ENCODE measurements at places on chromosomes 5 and 9.

DNA sequence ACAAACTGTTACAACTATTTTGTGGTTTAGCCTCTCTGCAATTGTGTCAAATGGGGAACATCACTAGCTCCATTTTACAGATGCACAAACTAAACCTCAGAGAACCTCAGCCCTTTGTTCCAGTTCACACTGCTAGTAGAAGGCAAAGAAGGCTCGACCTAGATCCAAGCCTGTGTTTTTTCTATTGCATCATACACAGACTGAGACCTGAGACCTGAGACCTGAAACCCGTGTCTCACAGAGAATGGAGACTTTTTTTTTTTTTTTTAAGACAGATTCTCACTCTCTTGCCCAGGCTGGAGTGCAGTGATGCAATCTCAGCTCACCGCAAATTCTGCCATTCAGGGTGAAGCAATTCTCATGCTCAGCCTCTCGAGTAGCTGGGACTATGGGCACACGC, 120.8 kb downstream of the GALNT10 start:
- DNase-seq, result no peak

- DNase-seq, result no peak
Measured at GRCh38 chr9:6758248-6758497, 400 bp downstream of the KDM4C start.

DNA sequence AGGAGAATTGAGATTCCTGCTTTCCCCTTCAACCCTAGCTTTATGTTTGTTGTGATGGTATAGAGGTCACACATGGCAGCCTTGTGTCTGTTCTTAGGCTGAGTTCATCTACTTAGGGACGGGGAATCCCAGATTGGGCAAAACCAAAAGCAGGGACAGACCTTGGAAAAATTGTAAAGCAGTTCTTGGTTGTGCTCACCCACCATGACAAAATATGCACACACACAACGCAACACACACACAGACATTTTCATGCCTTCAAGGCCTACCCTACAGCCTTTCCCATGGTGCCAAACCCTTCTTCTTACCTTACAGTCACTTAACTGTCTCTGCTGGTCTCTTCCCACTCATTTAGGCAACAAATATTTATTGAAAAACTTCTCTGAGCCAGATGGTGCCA, 14.8 kb downstream of the PCDHGC5 start:
- DNase-seq, result no peak

DNA sequence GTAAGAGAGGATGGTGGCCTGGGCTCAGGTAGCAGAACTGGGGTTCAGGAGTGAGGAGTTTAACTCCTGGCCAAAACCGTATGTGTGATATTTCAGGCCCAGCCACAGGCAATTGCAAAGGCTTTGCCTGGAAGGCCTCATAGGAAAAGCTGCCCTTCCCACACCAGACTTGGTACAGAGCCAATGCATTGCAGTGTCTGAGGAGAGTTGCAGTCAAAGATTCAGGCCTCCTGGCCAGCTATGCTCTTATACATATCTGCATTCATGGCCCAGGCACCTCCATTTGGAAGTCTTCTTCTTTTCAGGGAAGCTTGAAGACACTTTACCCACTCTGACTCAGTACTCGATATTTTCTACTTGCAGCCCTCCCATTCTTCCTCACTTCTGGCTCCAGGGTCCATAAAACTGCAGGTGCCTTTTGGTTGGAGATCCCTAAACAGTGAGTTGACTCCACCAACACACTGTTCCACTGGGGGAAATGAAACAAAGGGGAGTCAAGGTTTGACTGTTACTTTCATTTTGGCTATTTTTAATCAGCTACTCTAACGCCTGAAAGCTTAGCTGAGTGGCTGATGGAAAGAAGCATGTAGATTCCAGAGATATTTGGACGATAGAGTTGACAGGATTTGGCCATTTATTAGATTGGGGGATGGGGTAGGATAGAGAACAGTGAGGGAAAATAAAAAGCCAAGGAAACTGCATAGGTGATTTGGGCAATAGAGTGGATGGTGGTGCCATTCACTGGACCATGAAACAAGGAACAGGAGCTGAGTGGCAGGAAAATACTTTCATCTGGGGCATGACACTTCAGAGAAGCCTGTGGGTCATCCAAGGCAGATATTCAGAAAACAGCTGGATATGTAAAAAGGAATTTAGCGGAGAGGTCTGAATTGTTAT, 30.6 kb upstream of the IL33 start:
- no peak for DNase-seq

- no peak for DNase-seq
Measured at GRCh38 chr9:99732715-99733114, 89.0 kb upstream of the NR4A3 start.

GRCh38 chr5:150263801-150264621, 25.6 kb downstream of the CAMK2A start:
- DNase-seq, result no peak

DNA sequence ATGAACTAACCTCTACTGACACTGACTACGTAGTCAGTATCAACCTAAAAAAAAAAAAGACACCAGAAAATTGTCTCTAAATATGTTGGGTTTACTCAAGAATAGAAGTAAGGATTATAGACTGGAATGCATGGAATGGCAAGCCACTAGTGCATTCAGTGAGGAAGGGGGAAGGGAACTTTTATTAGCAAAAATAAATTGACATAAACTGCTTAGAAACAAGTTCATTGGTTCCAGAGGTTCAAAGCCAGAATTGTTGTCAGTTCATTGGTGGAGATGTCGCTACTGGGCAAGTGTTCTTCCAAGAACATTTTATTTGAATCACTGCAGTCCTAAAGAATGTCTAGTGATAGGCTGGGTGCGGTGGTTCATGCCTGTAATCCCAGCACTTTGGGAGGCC, 26.1 kb upstream of the AOPEP start:
- DNase-seq, result no peak

DNA sequence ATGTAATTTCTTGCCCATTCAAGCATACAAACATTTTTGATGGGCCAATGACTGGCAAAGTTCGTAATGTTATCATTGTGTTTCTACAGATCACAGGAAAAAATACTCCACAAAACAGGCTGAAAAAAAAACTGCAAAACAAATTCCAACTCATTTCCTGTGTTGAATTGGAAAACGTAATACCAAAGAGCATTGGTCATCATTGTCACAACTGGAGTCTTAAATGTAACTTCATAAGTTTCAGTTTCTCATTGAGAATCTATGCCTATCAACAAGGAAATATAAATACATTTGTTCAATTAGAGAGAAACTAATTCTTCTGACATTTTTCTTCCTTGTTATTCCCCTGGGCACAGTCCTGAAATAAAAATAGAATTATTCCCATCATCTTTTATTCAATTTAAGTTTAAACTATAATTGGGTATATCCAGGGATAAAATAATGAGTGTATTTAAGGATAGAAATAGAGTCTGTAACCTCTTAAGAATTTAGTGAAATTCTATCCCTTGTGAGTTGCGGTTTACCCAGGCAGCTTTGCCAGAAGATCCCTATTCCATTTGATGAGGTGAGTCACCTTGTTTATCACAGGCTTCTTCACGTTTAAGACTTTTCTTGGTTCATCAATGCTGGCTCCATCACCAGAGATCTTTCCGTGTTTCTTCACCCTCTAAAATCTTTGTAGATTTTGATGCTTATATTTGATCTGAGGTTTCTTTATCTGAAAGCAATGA, 112.7 kb upstream of the ITGA1 start:
- no peak for DNase-seq

GRCh38 chr5:96256795-96257470, 176.1 kb downstream of the PCSK1 start:
- DNase-seq, result no peak

DNA sequence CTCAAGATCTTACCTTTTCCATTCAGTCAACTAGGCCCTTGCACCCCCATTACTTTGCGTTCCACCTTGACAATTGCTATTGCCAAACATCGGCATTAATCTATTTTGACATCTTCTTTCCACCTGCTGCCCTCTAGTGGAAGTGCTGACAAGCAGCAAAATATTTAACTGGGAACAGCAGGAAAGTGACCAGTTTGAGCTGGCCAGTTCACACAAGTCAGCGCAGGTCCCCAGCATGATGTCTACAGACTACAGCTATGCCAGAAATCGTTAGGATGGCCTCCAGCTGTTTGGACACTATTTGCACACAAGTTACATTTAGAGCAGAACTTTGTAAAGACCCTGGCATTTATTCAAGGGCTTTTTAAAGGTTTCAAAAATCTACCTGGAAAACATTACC, 160.1 kb downstream of the GHR start:
- DNase-seq, result peak; percentile 5

DNA sequence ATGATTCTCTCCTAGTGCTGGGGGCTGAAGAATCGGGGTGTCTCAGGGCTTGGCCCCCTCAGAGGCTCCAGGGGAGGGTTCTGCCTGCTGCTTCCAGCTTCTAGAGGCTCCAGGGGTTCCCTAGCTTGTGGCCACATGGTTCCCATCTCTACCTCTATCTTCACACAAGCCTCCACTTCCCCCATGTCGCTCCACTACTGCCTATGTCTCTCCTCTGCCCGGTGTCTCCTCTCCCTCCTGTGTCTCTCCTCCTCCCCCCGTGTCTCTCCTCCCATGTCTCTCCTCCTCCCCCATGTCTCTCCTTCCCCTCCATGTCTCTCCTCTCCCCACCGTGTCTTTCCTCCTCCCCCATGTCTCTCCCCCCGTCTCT, 12.2 kb upstream of the RNU6ATAC start:
- DNase-seq, result no peak

- no peak for DNase-seq
Measured at GRCh38 chr5:89584339-89584956, 701.5 kb upstream of the MEF2C start.

- no peak for DNase-seq
Measured at GRCh38 chr5:388266-389196, 54.4 kb upstream of the EXOC3 start.

- no peak for DNase-seq
Measured at GRCh38 chr5:134647750-134648424, 698 bp upstream of the SEC24A start.

DNA sequence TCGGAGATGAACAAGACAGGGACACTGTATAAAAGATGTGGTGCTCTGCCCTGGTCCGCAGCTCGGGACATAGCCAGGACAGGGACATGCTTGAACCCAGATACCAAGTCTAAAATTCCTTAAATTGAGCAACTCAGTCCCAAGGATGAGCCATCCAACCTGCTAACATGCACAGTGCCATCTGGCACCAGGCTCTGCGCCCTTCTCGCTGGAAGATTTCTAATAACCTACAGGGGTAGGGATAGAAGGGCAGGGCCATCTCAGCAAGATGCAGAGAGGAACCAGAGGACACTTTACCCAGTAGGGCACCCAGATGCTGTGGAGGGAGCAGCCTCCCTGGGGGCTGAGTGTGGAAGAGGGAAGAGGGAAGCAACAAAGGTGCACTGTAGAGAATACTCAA, 60.1 kb downstream of the SEMA4D start:
- DNase-seq, result no peak

- no peak for DNase-seq
Measured at GRCh38 chr5:93428868-93429267, 152.2 kb downstream of the NR2F1-AS1 start.

DNA sequence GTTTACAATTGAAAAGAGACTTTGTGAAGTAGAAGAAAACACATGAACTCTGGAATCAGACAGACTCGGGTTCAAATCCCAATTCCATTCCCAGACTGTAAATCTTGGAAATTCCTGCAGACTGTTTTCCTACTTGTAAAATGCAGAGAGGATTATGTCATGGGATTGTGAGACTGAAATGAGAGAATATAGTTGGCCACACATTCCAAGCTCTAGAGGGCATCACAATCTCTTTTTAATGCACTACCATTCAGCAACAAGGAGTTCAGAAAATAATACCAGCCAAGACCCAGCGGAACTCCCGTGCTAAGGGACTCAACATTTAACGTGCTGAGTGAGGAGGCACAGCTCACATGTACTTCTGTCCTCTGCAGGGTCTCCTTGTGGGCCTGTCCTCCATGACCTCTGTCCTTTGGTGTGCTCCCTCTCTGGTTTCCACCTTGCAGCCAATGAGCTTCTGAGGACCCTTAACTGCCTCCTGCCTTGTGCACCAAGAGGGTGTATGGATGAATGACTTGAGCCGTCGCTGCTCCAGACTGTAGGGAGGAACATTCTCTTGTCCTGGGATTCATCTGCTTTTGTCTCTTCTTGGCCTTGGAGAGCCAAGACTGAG, 263.5 kb downstream of the NTRK2 start:
- DNase-seq, result no peak

DNA sequence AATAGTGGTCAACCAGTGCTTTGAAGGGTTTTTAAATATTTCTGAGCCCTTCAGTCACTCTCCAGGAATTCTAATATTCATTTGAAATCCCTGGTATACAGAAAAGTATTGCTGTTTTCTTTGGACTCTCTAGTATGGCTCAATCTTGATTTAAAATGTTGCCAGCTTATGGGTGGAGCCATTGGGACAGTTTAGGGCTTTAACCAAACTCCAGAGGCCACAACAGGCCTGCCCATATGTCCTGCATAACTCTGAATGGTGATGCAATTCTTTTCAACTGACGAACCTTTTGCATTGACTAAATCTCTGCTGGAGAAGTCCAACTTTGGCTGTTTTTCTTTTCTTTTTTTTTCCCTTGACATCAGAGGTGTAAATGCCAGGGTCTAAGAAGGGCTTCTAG, 10.3 kb upstream of the ANKHD1 start:
- no peak for DNase-seq

- DNase-seq, result no peak
Measured at GRCh38 chr9:122475717-122476116, 2.0 kb downstream of the OR1J1 start.

DNA sequence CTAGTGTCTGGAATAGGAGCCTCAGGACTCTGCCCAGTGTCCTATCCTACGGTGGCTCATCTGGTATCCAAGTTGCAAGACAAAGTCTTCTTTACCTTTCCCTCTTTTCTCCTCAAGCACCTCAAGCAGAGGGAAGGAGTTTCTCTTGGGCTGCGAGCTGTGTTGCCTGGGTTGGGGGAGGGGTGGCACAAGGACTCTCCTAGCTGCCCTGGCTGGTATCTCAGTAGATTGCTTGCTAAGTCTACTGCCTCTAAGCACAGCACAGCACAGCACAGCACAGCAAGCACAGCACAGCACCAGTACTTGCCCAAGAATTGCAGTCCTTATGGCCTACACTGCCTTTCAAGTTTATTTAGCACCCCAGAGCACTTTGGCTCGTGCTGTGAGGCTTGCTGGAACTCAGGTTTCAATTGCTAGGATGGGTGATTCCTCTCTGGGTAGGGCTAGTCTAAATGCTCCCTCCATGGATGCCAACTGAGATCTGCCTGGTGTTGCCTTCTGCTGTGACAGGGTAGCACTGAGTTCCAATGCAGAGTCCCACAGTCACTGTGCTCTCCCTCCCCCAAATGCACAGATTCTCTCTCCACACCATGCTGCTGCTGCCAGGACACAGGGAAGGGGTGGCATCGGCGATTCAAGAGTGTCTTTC, 213.1 kb upstream of the POU5F2 start:
- no peak for DNase-seq

GRCh38 chr5:35781181-35781790, 75.4 kb upstream of the IL7R start:
- DNase-seq, result no peak

GRCh38 chr5:133942614-133943474, 25.6 kb downstream of the C5orf15 start:
- no peak for DNase-seq

Data from stimulated activated CD4-positive, alpha-beta T cell treated with anti-CD3 and anti-CD28 coated beads, Interleukin-1b, Interleukin-23, amount 100 ng/mL, for 4 hours (primary cell).